A172 (cell line): ENCODE measurements at places on chromosomes 7 and 10. TPM values are rescaled to one million over a fixed set of nuclear protein-coding genes. Genes with fewer than 3 reads are reported as not detected.

DNA sequence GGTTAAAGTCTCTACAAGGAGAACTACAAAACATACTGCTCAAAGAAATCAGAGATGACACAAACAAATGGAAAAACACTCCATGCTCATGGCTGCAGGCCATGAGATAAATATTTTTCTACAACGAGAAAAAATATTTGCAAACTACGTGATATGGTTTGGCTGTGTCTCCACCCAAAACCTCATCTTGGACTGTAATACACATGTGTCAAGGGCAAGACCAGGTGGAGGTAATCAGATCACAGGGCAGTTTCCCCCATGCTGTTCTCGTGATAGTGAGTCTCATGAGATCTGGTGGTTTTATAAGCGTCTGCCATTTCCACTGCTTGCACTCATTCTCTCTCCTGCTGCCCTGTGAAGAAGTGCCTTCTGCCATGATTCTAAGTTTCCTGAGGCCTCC lies 57.8 kb downstream of the COA1 start:
- DNase-seq = no peak

TMEM236 gene
- 0.05 and 0.12 TPM in 2 replicates for total RNA-seq

GRCh38 chr10:21488246-21488956 lies 37.1 kb downstream of the SKIDA1 start:
- no peak for DNase-seq

GRCh38 chr7:117808341-117808757 lies 64.9 kb downstream of the CTTNBP2 start:
- DNase-seq = no peak

TFPI2 gene
- total RNA-seq = 6.2 and 6.5 TPM in 2 replicates

DNA sequence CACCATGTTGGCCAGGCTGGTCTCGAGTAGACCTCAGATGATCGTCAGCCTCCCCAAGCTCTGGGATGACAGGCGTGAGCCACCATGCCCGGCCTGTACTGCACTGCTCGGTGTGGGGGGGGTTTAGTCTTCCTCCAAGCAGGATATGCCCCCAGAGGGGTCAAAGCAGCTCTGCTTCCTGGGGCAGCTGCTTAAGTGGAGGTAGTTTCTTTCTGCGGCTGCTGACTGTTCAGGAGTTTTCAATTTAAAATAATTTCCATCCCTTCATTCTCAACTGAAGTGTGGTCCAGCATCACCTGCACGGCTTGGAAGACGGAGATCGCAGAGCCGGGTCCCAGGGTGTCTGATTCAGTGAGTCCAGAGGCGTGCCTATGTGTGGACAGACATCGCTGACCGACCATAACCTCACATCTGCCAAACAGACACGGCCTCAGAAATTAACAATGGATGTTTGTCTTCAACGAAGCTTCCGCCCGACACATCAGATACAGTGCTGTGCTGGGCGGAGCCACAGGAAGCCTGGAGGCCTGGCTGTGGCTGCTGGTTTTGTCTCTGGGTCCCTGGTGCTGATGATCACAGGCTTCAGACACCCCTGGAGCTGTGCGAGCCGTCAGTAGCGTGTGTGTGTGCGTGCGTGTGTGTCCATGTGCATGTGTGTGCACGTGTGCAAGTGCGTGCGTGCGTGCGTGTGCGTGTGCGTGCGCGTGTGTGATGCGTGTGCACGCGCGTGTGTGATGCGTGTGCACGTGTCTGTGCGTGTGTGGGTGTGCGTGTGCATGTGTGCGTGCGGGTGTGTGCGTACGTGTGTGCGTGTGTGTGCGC lies 226.5 kb upstream of the PITRM1 start:
- no peak for DNase-seq

PON1 gene
- total RNA-seq = not detected in 2 replicates

DNA sequence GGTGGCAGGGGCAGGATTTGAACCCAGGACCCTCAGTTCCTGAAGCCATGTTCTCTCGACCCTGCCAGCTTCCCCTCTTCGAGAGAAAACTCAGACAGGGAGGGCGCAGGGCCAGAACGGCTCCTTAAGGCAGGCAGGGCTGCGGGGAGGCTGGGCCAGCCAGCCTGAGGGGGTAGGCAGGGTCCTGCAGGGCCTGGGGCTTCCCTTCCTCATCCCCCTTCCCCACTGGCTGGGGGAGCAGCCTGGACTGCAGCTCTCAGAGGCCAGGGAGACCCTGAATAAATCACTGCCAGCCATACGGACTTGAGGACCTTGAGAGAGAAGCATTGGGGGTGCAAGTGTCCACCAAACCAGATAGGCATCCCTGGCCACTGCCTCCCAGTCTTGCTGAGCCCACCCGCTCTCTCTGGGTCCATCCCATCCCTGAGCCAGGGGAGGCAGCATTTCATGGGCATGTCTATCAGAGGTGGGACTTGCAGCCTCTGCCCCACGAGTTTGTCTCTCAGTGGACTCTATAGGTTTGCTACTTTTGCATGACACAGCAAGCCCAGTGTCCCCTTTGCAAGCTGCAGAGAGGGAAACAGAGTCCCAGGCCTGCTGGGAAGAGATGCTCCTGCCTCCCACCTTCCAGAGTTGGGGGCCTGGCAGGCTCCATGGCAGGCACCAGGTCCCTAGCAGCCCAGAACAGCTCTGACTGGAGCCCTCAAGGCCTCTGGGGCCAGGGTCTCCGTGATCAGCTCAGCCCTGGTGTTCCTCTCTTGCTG lies 70.9 kb downstream of the MYL10 start:
- no peak for DNase-seq

DNA sequence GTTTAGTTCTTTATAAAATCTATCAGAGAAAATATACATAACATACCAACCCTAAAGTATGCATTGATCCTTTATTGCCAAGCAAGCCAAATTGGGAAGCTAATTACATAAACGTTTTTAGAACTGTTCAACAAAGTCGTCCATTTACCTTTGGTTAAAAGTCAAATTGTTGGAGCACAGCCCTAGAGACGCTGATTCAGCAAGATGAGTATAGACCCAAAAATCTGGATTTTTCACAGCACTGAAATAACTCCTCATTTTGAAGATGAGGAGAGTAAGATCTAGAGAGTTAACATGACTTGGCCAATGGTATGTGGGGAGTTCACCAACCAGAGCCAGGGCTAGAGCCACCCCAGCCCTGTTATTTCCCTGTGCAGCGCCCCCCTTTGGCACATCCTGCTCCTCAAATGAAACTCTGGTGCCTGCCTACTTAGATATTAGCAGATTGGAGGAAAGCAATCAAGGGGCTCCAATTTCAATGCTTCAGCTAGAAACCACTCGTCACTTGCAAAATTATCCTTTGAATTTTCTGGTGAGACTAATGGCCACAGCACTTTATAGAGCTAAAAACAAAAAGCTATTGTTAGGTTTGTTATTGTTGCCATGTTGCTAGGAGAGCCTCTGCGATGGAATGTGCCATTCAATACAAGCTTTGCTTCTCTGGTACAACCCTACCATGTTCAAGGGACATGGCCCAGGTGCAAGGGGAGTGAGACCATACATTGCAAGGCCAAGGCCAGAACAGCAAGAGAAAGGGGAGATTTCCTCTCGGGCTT lies 132.6 kb upstream of the ZEB1 start:
- DNase-seq = no peak

DNA sequence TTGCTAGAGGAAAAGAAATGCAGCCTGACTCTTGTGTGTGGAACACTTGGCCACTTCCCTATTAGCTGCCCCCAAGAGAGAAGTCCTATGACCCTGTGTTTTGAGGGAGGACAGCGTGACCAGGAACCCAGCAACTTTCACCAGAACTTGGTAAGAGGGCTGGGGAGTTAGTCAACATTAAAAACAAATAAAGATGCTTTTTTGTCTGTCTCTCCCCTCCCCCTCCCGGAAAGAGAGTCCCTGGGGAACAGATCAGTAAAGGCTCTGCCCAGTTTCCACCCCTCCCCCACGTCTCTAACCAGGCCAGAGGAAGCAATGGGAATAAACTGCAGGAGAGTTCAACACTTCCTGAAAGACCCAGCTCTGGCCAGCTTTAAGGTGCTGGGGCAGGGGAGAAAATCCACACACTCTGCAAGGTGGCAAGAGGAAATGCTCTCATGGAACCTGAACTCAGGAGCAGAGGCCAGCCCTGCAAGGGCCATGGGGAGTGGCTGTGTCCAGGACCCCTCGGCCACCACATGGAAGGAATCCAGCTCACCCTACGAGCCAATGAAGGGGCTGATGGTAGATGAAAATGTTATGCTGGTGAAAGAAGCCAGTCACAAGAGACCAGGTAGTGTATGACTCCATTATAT lies 21.5 kb downstream of the SH3PXD2A start:
- DNase-seq = no peak

DNA sequence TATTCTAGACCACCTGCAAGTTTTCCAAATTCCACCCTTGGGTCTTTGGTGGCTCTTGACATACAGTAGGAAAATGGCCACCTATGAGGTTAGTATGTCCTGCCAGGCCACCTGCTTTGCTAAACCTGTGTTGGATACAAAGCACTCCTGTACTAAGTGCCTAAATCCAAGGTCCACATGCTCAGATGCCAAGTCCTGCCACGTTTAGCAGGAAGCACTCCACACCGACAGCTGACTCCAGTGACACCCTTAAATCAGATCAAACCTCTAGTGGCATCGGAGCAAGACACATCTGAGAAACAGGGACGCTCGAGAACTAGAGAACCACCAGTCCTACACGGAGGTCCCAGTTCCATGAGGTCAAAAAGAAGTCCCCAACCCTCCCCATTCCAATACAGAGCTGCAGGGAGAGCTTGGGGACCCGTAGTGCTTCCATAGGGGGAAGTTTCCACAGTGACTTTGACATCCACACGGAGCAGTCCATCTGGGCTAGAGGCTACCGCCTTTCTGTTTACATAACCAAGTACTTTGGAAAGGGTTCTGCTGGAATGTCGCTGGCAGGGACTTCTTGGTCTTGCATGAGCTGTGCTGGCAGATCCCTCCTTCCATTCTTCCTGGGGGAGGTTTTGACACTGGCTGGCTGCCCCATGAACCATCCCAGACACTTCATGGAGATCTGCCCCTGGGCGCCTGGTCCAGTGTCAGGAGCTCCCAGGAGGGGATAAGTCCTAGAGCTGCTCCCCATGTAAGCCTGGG lies 290.6 kb downstream of the PRPF18 start:
- DNase-seq = peak; percentile 44
